ENCODE measurements at places on chromosomes 6 and 20.

GRCh38 chr6:63928613-63929012, 293.0 kb downstream of the PHF3 start:
- H3K36me3 ChIP-seq, result no peaks in the 10 kb centered on the region
- no peak for DNase-seq

- no peak overlapping the region for H3K27ac ChIP-seq
- H3K4me3 ChIP-seq, result no peak overlapping the region
- no peak for DNase-seq
- no peaks in the 10 kb centered on the region for H3K36me3 ChIP-seq
Observed at GRCh38 chr20:56943946-56944945, 315.1 kb downstream of the TFAP2C start.

GRCh38 chr20:38187517-38187916, 22.4 kb upstream of the TGM2 start:
- H3K27ac ChIP-seq, result no peak overlapping the region
- no peaks in the 10 kb centered on the region for H3K4me1 ChIP-seq
- DNase-seq, result no peak
- peaks cover 9% of the 10 kb centered on the region for H3K27me3 ChIP-seq
- H3K36me3 ChIP-seq, result no peaks in the 10 kb centered on the region

DNA sequence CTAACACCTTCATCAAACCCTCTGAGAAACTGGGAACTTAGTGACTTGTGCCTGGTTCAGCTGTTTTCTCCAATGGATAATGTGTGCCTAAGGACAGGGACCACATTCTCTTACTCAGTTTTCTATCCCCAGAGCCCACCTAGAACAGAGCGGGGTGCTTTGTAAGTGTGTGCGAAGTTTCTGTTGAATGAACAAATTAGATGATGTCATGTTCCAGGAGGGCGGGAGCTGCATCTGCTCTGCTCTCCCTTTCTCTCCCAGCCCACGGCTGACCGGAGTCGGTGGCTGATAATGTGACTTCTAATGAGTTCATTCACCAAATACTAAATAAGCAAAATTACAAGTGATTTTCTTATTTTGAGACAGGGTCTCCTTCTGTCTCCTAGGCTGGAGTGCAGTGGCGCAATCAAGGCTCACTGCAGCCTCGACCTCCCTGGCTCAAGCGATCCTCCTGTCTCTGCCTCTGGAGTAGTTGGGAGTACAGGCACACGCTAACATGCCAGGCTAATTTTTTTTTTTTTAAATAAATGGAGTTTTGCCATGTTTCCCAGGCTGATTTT, 60.7 kb upstream of the FNDC1 start:
- H3K4me1 ChIP-seq, result peaks cover 59% of the 10 kb centered on the region
- H3K27me3 ChIP-seq, result no peaks in the 10 kb centered on the region
- H3K27ac ChIP-seq, result peak overlapping the region; percentile 93
- H3K36me3 ChIP-seq, result no peaks in the 10 kb centered on the region

DNA sequence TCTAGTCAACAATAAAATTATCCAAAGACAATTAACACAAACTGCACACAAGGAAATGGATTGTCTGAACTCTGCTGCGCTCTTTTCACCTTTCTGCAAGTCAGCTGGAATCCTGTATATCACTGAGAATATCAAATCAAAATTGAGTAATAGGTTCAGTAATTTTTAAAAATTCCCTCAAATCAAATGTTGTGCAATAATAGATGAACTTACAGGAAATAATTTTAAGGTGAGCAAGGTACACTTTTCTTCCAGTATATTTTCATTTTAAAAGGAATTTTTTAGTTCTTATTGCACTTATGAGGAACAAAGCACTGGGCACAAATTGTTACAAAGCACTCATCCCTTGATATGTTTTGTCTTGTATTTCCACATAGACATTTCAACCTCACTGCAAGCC, 1.2 kb downstream of the SAYSD1 start:
- H3K4me3 ChIP-seq, result peak overlapping the region; percentile 93
- peaks cover 62% of the 10 kb centered on the region for H3K4me1 ChIP-seq
- no peak for DNase-seq
- H3K27me3 ChIP-seq, result no peaks in the 10 kb centered on the region
- H3K27ac ChIP-seq, result peak overlapping the region; percentile 99
- H3K36me3 ChIP-seq, result peaks cover 24% of the 10 kb centered on the region

GRCh38 chr6:99091985-99092384, 144.2 kb upstream of the FBXL4 start:
- no peak overlapping the region for H3K4me3 ChIP-seq
- H3K27ac ChIP-seq, result no peak overlapping the region
- DNase-seq, result no peak
- H3K4me1 ChIP-seq, result peaks cover 9% of the 10 kb centered on the region
- H3K27me3 ChIP-seq, result peaks cover 45% of the 10 kb centered on the region
- H3K36me3 ChIP-seq, result no peaks in the 10 kb centered on the region

DNA sequence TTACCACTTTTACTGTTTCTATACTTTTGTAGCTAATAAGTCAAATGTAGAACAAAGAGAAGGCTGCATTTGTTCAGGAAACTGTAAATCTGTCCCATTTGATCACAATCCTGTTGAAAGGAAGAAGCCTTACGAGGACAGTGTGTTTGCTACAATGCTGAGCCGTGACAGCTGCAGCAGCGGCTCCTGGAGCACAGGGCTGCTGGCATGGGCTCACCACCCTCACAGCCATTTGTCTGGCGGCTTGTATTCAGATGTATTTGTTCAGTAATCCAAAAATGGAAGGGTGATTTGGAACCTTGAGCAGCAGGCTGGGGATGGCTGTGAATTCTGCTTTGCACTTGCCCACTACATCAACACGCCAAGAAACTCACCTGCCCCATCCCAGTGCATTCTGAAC, 5.7 kb downstream of the TUBB2A start:
- no peak overlapping the region for H3K27ac ChIP-seq
- peaks cover 4% of the 10 kb centered on the region for H3K4me1 ChIP-seq
- H3K36me3 ChIP-seq, result peaks cover 8% of the 10 kb centered on the region
- H3K4me3 ChIP-seq, result no peak overlapping the region

- H3K27ac ChIP-seq, result peak overlapping the region; percentile 46
- no peak overlapping the region for H3K4me3 ChIP-seq
- no peaks in the 10 kb centered on the region for H3K27me3 ChIP-seq
- DNase-seq, result no peak
Observed at GRCh38 chr6:127932708-127933107, 31.9 kb upstream of the THEMIS start.

GRCh38 chr20:38092260-38092857, 58.8 kb downstream of the RPRD1B start:
- H3K27ac ChIP-seq, result no peak overlapping the region
- DNase-seq, result no peak
- H3K27me3 ChIP-seq, result no peaks in the 10 kb centered on the region
- H3K4me3 ChIP-seq, result no peak overlapping the region

DNA sequence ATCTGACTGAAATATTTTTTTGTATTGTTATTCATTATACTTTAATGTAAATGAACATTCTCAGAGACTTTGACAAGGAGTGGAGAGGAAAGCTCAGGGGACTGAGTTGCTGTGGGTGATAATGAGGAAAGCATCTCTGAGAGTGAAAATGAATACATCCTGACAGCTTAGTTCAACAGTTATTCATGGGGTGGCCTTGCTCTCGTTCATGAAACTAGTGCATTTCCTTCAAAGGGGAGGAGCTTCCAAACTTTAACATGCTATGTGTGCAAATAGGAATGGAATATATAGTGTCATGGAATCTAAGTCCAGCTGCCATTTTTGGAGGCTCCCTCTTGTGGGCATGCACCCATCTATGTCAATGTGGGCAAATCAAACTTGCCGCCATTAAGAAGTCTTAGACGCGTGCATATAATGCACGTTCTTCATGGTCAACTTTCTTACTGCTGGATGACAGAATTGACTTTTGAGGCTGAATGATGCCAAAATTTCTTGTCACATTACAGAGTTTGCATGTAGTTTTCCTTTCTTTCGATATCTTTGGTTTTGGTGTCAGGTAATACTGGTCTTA, 124.3 kb upstream of the TMEM170B start:
- H3K27me3 ChIP-seq, result no peaks in the 10 kb centered on the region
- peaks cover 66% of the 10 kb centered on the region for H3K4me1 ChIP-seq
- no peak for DNase-seq
- peak overlapping the region; percentile 27 for H3K4me3 ChIP-seq
- peak overlapping the region; percentile 86 for H3K27ac ChIP-seq

DNA sequence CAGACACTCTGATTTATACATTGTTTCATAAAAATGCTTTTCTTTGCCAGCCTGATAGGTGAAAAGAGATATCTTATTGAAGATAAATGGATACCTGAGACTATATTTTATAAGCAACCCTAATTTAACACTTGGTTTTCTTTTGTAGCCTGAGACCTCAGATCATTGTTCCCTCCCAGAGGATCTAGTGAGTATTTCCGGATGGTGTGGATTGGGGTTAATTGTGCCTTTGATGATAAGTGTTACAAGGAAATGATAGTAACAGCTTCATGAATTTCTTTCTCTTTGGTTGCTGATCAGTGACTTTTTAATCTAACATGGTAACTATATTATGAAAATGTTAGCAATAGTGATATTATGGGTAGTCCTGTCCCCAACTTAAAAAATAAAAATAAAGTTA, 30.4 kb downstream of the KDM1B start:
- peaks cover 3% of the 10 kb centered on the region for H3K36me3 ChIP-seq
- no peaks in the 10 kb centered on the region for H3K4me1 ChIP-seq
- H3K4me3 ChIP-seq, result no peak overlapping the region
- no peak for DNase-seq
- no peaks in the 10 kb centered on the region for H3K27me3 ChIP-seq

- peak overlapping the region; percentile 96 for H3K27ac ChIP-seq
- peaks cover 99% of the 10 kb centered on the region for H3K36me3 ChIP-seq
- no peak for DNase-seq
- H3K4me3 ChIP-seq, result peak overlapping the region; percentile 96
- H3K4me1 ChIP-seq, result peaks cover 66% of the 10 kb centered on the region
Observed at GRCh38 chr6:137875606-137876005, 8.5 kb downstream of the TNFAIP3 start.

DNA sequence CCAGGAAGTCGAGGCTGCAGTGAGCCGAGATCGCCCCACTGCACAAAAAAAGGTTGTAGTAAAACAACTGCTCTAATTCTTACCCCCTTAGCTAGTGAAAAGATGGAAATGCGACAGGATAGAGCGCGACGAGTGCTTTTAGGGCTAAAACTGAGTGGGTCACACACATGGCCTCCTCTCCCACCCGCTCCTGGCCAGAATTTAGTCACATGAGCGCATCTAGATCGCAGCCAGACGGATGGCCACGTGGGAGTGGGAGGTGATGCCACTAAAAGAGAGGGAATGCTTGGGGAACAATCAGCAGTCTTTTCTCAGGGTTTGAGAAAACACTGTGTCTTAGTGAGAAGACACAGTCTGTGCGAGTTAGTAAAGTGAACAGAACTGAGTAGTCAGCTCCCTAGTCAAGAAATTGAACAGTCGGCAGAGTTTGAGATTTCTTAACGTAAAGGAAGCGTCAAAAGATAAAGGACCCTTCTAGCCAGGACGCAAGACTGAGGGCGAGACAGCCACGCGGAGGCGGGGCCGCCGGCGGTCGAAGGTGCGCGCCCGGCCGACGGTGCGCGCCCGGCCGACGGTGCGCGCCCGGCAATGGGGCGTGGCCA, 664 bp upstream of the ACTR5 start:
- peaks cover 22% of the 10 kb centered on the region for H3K4me1 ChIP-seq
- H3K36me3 ChIP-seq, result peaks cover 18% of the 10 kb centered on the region
- H3K27ac ChIP-seq, result no peak overlapping the region
- peaks cover 9% of the 10 kb centered on the region for H3K27me3 ChIP-seq
- peak overlapping the region; percentile 93 for H3K4me3 ChIP-seq

GRCh38 chr6:6683969-6684833, 95.7 kb downstream of the LY86 start:
- H3K36me3 ChIP-seq, result no peaks in the 10 kb centered on the region
- no peaks in the 10 kb centered on the region for H3K27me3 ChIP-seq
- peak; percentile 37 for DNase-seq
- peak overlapping the region; percentile 31 for H3K27ac ChIP-seq

DNA sequence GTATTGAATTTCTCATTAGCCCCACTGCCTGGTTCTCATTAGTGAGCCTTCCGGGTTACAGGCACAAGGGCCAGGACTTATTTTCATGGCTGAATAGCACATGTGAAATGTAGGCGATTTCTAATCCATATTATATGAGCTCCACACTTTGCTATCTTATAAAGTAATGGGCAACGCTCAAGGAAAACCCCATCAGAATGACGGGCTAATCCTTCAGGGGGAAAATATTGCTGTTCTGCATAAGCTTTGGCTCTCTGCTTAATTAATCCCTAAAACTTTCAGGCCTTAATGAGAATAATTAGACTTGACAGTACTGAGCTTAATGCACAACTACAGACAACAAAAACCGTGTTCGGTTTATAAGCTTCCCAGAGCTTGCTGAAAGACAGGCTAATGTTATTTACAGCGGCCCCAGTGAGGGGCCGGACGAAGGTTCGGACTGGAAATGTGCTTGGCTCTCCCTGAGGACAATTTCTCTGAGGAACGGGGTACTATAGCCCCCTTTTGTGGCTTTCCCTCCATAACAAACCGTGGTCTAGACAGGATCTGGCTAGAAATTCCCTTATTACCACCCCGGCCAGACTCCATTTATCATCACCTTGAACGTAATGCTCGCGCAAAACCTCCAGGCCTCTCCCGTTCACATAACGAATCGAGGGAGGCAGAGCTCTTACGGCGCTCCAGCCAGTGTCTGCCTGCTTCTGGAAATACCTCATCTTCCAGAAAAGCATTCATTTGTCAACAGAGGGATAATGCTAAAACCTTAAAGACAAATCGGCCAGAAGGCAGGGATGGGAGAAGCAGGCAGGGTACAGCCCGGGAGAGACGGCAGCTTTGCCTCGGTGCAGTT, 164.5 kb downstream of the CD83 start:
- H3K36me3 ChIP-seq, result peaks cover 9% of the 10 kb centered on the region
- peaks cover 13% of the 10 kb centered on the region for H3K4me1 ChIP-seq
- DNase-seq, result no peak

DNA sequence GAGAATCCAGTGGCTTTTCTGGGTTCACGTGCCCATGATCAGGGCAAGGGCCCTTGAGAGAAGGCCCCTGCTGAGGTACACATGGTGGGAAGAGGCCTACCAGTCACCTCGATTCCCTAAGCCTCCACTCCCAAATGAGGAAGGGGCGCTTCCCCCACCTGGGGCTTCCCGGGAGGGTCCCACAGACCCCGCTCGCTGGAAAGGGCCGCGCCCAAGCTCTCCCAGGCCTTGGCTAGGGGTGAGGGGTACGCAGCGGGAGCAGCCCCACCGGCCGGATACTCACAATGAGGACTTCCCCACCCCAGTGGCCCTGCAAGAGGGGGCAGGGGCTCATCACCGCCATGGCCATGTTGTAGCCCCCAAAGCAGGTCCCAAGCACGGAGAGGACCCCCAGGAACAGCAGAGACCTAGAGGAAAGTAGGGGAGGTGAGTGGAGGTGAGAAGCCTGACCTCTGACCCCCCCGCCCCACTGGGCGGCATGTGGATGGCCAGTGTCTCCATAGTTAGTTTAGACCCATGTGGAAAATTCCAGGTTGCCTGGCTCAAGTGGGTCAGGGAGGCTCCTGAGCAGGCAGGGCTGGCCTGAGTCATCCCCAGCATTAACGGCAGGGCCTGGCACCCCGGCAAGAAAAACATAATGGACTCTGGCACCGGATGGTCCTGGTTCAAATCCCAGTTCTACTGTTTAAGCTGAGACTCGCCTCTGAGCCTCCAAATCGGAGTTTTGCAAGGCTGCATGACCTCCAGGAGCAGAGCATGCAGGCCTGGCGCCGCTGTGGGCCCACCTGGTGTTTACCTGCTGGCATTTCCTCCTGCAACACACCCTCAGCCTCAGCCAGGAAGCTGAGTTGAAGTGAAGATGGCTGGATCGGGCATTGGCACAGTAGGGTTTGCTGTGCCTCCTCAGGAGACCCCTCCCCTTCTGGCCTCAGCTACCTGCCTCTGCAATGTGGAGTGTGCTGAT, 6.6 kb downstream of the SLC52A3 start:
- H3K27ac ChIP-seq, result no peak overlapping the region
- peaks cover 3% of the 10 kb centered on the region for H3K27me3 ChIP-seq
- H3K36me3 ChIP-seq, result no peaks in the 10 kb centered on the region
- no peak for DNase-seq
- H3K4me1 ChIP-seq, result no peaks in the 10 kb centered on the region
- no peak overlapping the region for H3K4me3 ChIP-seq
